ENCODE measurements at places on chromosomes 6 and 20. TPM values are rescaled to one million over a fixed set of nuclear protein-coding genes. Genes with fewer than 3 reads are reported as not detected.

TGM2 gene
- total RNA-seq = 38.3 TPM

HMGCLL1 gene
- 0.34 TPM for total RNA-seq

ZFP57 gene
- total RNA-seq = not detected

MRAP2 gene
- total RNA-seq = not detected

EYA4 gene
- total RNA-seq = 8.1 TPM

COX4I2 gene
- total RNA-seq = not detected

PERP gene
- 38.5 TPM for total RNA-seq

OOEP gene
- total RNA-seq = not detected

FRMD1 gene
- total RNA-seq = not detected

NKX2-4 gene
- not detected for total RNA-seq

CLPSL2 gene
- total RNA-seq = not detected

ZKSCAN8 gene
- 5.2 TPM for total RNA-seq

SLX4IP gene
- 3.4 TPM for total RNA-seq

KIF3B gene
- 17.5 TPM for total RNA-seq

ATP5F1E gene
- 16.8 TPM for total RNA-seq

SNAI1 gene
- 2.5 TPM for total RNA-seq

GNRH2 gene
- total RNA-seq = not detected

ALDH8A1 gene
- total RNA-seq = 0.15 TPM

SPTLC3 gene
- 4.8 TPM for total RNA-seq

FGD2 gene
- total RNA-seq = not detected
